ENCODE measurements at places on chromosomes 4 and X.

DNA sequence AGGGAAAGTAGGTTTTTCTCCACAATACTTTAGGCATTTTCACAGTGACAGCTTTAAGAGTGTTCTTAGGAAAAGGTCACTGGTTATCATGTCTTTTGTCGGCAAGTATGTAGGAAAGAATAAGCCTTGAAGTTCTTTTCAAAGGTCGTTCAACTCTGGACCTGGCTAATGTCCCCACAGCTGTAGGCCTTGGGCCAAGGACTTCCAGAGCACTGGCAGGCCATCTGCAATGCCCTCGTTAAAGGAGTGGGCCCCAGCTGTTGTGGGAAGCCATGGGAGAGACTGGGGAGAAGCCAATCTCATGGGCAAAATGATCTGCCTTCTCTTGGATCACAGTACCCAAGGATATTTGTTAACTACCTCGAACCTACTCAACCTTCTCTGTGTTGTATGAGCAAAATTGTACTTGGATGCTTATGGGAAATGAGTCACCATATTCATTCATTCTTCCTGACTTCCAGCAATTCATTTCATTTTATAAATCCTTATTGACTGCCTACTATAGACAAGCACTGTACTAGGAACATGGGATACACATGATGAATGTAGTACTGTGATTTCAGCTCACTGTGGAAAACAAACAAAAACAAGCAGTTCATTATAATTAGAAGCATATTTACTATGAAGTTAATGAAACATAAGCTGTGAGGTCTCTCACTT lies 141.1 kb upstream of the KIT start:
- no peak for DNase-seq

GRCh38 chr4:76559236-76560071 lies 124.4 kb downstream of the SHROOM3 start:
- no peak for DNase-seq

DNA sequence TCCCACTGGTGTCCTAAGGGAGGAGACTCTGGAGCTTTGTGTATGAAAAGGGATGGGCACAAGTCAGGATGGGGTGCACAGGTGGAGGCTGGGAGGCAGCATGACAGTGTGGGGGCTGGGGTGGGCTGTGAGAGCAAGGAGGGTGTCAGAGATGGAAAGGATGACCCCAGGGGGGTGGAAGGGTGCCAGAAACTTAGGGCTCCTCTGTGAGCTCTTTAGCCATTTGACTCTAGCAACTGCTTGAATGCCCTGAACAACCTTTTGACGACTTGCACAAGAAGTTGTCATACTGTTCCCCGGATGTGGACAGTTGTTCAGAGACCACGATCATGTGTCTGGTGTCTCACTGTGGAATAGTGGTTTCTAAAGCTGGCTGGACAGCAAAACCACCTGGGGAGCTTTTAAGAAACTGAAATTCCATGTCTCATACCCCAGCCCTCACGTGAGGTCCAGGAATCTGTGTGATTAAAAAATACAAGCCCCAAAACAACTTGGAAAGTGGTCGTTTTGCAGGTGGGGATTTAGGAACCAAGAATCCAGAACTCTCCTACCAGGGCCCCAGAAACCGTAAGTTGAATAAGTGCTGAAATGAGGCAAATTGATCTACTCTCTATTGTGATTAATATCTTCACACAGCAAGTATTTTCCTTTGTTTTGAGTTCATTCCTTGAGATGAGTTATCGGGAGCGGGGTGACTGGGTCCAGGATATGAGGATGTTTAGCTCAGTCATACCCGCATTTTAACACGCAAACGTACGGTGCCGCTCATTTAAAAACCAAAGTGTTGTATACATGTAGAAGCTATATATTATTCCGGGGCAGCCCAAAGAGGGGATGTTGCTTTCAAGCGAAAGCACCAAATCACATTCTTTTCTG lies 3.4 kb downstream of the RHOH start:
- no peak for DNase-seq

DNA sequence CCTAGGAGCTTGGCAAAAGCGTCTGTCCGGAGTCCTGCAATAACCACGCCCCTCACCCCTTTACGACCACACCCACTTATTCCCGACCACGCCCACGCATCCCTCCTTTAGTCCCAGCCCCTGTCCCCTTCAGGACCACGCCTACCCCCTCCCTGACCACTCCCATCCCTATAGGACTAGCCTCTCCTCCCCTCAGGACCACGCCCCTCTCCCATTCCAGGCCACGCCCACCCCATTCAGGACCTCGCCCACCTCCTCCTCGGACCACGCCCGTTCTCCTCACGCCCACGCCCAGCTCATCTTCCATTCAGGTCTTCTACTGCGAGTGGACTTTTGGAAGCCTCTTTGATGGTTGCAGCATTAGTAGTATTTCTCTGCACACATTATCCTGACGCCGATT lies 131.2 kb upstream of the STX18 start:
- DNase-seq: no peak

DNA sequence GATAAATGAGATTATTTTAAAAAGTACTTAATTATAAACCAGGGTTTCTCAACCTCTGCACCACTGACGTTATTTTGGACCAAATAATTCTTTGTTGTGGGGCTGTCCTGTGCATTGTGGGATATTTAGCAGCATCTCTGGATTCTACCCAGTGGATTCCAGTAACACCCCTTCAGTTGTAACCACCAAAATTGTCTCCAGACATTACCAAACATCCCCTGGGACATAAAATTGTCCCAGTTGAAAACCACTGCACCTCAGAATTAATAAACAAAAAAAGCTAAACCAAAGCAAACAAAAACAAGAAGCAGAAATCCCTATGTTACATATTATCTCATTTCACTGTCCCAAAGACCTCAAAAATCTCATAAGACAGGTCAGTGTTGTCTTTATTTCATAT lies 54.2 kb upstream of the GIMD1 start:
- no peak for DNase-seq

- peak; percentile 72 for DNase-seq
Observed at GRCh38 chr4:122922877-122923511, 597 bp upstream of the NUDT6 start.

- no peak for DNase-seq
Observed at GRCh38 chr4:38865445-38865844, 2.2 kb upstream of the FAM114A1 start.

DNA sequence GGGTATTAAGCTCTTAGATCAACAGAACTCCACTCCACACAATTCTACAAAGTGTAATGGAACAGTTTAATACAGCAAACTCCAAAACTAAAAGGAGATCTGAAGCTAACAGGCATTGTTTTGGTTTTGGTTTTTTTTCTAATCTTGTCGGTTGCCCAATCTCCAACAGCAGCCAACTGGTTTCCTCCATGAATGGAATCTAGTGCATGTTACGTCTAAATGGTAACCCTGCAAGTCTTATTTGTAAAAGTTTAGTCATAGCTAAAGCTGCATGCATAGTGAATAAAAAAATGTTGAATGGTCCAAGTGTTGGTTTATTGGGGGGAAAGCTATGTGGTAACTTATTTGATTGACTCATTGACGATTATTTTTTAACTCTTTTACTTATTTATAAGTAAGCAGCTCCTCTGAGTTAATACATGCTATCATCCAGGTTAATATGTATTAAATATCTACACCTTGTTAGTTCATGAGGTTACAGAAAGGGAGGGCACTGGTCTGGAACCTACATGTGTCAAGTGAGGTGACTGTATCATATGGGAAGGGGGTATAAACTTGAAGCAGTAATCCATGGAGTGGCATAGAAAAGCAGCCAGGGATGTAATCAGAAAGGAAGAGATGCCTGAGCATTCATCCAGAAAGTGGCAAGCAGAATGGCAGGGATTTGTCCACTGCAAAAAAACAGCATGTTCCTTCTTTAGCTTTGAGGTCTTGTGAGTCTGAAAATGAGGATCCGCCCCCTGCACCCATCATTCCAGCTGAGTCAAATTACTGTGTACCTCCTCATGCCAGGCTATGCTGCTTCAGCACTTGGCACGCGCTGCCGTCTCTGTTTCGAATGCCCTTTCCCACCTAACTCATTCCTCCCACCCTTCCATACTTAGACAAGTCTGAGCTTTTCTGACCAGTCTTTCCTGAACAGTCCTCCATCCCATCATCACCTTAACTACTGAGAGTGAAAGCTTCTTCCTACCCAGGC lies 81.7 kb downstream of the PDGFC start:
- no peak for DNase-seq

DNA sequence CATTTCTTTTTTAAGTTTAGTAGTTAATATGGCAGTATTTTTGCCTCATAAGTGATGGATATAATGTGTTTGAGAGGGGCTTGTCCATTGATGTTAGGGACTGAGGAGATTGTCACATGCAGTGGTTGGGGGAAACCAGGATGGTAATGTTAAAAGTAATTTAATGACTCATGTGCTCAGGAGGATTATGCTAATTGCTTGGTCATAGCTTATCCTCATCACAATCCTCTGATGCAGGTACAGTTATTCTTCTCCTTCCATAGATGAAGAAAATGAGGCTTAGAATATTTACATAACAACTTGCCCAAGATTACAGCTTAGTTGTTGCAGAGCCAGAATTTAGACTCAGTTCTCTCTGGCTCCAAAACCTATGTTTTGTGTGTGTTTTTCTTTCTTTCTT lies 94.4 kb upstream of the SCML1 start:
- no peak for DNase-seq

Measured in activated T-helper 1 cell treated with anti-CD3 and anti-CD28 coated beads, Interleukin-2, amount 50 U/mL, for 16 hours (primary cell).